ENCODE measurements at places on chromosomes 11 and 22.

DNA sequence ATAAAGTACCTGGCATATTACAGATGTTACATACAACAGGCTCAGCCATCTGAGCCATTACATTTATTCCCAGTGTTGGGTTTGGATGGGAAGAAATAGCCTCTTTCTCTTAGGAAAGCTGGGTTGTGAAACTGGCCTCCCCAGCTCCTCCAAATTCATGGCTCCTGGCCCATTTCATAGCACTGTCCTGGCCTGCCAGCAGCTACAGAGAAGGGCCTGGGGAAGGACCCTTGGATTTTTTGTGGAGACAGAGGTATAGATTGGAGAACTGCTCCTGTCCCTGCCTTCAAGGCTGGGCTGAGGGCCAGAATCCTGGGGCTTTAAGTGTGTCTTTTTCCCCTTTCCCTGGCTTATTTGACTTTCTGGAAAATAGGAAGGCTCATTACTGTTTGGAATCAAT lies 18.0 kb downstream of the PKNOX2 start:
- DNase-seq = no peak

DNA sequence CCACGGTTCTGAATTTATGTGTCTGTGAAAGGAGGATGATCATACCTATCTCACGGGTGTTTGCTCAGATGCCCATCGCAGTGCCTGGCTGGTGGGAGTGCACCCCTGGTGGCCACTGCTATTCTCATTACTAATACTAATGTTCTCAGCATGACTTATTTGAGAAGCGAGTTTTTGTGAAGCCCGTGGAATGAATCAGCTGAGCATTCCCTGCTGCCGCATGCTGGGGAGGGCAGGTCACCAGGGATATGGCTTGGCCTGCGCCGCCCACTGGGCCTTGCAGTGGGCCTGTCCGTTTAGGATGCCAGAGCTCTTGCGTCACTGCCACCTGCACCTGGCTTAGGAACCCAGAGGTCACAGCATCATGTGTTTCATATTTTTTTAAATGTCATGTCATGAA lies 16.9 kb downstream of the CTTN start:
- no peak for DNase-seq

DNA sequence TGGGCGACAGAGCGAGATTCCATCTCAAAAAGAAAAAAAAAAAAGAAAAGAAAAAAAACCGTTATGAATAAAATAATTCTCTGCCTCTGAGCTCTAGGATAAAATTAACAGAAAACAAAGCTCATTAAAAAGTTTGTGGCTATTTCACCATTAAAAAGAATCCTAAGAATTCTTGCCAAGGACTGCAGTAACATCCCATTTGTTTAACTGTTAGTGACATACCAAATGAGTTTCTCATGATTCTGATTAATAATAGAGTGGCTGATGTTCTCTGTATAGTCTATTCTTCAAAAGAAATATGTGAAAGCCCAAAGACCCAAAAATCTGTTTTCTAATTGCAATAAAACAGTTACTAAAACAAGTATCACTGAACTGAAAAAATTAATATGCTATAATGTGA lies 19.7 kb downstream of the CLNS1A start:
- DNase-seq = peak; percentile 17

- DNase-seq = peak; percentile 61
Measured at GRCh38 chr11:79055856-79056631, 384.8 kb downstream of the TENM4 start.

- DNase-seq = no peak
Measured at GRCh38 chr11:133951327-133952198, 5.2 kb downstream of the IGSF9B start.

GRCh38 chr11:119696378-119697222 lies 32.4 kb downstream of the NECTIN1 start:
- no peak for DNase-seq

- no peak for DNase-seq
Measured at GRCh38 chr11:27339941-27340340, 23.1 kb downstream of the CCDC34 start.

GRCh38 chr11:67280341-67280787 lies 8.7 kb upstream of the ANKRD13D start:
- DNase-seq = no peak

DNA sequence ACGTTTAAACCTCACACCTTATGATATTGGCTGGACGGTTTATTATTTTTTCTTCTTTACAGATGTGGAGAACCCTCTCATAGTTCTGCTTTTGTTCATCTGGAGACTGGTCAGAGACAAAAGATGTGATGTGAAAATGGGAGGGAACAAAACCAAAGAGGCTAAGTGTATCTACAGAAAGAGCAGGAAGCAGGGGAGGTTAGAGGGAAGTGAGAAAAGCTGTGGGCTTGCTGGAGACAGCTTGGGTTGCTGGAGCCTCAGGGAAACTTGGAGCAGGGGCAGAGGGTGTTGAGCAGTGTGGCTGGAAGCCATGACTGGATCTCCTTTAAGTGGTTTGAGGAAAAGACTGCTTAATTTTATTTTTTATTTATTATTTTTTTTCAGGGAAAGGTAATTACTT lies 79.0 kb upstream of the SNX19 start:
- DNase-seq = no peak

Data from AG09309 (cell line).